Endothelial cell of umbilical vein (primary cell): ENCODE measurements at places on chromosomes 7 and 10. TPM values are rescaled to one million over a fixed set of nuclear protein-coding genes. Genes with fewer than 3 reads are reported as not detected.

- no peaks in the 10 kb centered on the region for H3K4me1 ChIP-seq
- DNase-seq = no peak
- H3K27me3 ChIP-seq = no peaks in the 10 kb centered on the region
- no peak overlapping the region for H3K4me3 ChIP-seq
- H3K27ac ChIP-seq = no peak overlapping the region
- no peaks in the 10 kb centered on the region for H3K36me3 ChIP-seq
These were observed 102.7 kb upstream of the PCDH15 start for GRCh38 chr10:54903745-54904144.

The STAM gene
- total RNA-seq = 20.0 and 20.6 TPM in 2 replicates

- no peaks in the 10 kb centered on the region for H3K36me3 ChIP-seq
- no peak overlapping the region for H3K27ac ChIP-seq
- no peak overlapping the region for H3K4me3 ChIP-seq
- H3K27me3 ChIP-seq = no peaks in the 10 kb centered on the region
- H3K4me1 ChIP-seq = peaks cover 8% of the 10 kb centered on the region
These were observed 52.0 kb downstream of the PANK1 start for GRCh38 chr10:89593043-89593442.

DNA sequence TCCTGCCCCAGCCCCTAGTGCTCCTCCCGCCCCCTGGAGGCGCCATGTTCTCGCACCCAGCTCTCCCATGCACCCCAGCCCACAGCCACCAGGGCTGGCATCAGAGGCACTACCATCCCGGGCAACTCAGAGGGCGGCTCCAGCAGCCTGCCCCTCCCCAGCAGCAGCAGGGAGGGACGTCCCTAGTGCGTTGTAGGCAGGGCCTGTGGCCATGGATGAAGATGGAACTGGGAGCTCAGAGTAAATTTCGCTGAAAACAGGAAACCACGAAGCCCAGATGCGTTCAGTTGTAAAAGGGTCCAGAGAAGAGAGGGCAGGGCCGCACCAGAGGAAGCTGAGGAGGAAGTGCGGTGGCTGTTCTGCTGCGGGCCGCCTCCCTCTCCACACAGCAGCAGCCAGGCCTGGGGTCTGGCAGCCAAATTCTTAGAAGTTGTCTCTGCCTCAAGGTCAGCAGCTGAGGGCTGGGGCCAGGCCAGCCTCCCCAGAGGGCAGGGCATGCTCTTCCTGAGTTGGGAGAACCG is 24.6 kb downstream of the VSIR start:
- H3K4me1 ChIP-seq = peaks cover 15% of the 10 kb centered on the region
- H3K36me3 ChIP-seq = no peaks in the 10 kb centered on the region
- DNase-seq = peak; percentile 50

DNA sequence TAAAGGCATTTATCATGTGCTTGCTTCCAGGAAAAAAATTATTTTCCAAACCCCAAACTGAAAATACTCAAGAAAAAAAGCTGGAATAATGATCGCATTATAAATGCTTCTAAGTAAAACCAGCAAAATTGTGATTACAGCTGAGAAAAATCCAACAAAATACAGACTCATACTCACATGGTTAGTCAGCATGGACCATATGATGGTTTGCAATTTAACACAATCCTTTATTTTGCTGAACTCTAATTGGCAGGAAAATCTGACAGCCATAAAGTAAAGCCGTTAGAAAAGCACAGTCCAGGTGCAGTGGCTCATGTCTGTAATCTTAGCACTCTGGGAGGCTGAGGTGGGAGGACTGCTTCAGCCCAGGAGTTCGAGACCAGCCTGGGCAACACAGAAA is 59.6 kb downstream of the BRI3 start:
- H3K4me3 ChIP-seq = no peak overlapping the region
- no peaks in the 10 kb centered on the region for H3K27me3 ChIP-seq
- no peaks in the 10 kb centered on the region for H3K4me1 ChIP-seq
- no peaks in the 10 kb centered on the region for H3K36me3 ChIP-seq
- H3K27ac ChIP-seq = no peak overlapping the region

DNA sequence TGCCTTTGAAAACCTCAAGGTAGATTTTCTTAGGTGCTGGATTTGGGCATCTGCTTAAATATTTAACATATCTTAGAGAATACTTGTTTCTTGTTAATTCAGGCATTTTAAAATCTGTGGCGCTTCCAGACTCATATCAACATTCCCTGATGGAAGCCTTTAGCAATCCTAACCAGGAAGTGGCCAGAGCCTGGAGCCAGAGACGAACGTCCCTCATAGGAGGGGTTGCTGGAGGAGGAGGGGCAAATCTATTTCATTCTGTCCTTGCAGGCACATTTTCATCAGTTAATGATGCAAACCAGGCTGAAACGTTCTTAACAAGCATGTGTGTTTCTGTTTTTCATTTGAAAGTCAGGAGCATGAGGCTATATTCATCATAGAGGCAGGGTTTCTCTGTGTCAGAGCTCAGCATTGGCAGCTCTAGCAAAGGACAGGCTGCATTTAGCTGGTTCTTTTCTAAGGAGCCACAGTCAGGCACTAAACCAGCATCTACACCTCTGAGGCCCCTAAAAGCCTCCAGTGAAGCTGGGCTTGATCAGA is 17.8 kb upstream of the IFIT2 start:
- H3K36me3 ChIP-seq = no peaks in the 10 kb centered on the region
- no peak overlapping the region for H3K27ac ChIP-seq
- H3K4me3 ChIP-seq = no peak overlapping the region
- peak; percentile 44 for DNase-seq
- peaks cover 15% of the 10 kb centered on the region for H3K4me1 ChIP-seq
- peaks cover 62% of the 10 kb centered on the region for H3K27me3 ChIP-seq
